ENCODE measurements at places on chromosomes 11 and 22.

DNA sequence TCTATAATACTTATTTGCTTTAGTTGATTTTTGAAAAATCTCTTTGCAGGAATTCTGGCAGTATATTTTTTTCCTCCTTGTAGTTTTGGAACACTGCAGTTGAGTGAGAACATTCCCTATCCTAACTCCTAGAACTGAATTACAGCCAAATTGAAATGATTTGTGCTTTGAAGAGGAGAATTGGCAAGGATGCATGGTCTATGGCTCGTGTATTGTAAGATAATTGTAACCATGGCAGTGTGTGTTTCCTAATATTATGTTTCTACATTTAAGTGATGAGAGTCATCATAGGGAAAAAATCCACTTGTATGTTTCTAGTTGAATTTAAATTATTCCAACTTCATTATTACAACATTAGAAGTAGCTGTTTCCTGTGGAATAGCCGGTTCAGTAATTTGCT, 80.9 kb upstream of the MYO18B start:
- no peak for DNase-seq

- DNase-seq = no peak
Observed at GRCh38 chr11:64609436-64610047, 18.5 kb downstream of the SLC22A12 start.

DNA sequence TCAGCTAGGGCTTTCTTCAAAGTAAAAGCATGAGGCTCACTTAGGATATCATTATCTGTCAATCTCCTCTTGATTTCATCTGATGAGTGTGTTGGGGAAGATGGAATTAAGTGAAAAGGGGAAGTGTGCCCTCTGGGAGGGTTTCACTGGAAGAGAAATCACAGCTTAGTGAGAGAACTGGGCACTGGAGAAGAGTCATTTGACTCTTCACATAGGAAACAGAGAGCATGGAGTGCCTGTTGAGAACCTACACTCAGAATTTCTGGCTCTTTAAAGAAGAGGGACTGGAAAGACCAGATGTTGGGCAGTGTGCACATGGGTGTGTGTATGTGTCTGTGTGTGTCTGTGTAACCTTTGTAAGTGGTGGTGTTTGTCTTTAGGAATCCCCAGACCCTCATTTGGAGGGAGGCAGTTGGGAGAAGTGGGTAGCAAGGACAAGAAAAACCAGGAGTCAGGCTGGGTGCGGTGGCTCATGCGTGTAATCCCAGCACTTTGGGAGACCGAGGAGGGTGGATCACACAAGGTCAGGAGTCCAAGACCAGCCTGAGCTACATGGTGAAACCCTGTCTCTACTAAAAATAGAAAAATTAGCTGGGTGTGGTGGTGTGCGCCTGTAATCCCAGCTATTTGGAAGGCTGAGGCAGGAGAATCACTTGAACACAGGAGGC, 10.0 kb downstream of the STX3 start:
- no peak for DNase-seq

- no peak for DNase-seq
Observed at GRCh38 chr22:19019679-19020032, 83.6 kb upstream of the PRODH start.

DNA sequence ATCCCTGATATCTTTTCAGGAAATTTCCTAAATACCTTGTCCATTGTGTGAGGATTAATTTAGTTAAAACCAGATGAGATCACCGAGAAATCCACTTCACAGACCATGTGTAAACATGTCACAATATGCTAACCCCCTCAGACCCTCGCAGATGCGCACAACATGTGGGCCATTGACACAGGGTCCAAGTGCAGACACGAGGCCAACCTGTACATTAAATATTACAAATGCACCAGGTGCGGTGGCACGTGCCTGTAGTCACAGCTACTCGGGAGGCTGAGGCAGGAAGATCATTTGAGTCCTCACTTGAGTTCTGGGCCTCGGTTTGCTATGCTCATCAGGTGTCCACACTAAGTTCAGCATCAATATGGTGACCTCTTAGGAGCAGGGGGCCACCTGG, 9.9 kb upstream of the TMPRSS4 start:
- no peak for DNase-seq

- no peak for DNase-seq
Observed at GRCh38 chr11:1890856-1891830, 552 bp downstream of the PRR33 start.

GRCh38 chr22:38842512-38843200, 1.2 kb downstream of the NPTXR start:
- no peak for DNase-seq

GRCh38 chr11:126305699-126306098, 1.8 kb downstream of the DCPS start:
- DNase-seq = no peak

DNA sequence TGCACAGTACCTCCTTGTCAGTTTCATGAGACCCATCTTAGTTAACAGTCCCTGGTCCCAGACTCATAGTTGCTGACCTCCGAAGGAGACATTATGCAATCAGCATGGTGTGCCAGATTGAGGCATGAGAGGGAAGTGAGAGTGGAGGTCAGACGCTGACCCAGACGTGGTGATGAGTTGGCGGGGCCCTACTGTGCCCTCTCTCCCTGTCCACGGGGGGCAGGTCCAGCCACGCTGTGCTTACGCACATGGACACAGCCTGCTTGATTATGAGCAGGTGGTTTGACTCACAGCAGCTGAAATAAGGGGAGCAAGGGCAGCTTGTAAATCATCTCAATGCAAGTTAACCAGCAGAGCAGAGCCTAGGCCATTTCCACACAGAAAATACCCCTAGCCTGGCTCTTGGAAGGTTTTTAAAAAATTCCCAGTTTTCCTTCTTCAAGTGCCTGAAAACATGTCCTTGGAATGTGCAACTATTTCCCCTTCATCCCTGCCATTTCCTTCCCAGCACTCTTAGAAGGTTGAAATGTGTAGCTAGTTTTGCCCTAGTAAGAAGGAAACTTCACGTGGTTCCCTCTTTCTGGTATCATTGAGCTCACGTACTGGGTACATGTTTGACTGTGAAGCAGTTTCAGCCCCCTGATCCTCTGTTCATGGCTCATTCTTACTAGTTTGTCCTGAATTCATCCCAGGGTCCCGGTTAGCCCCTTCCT, 122.6 kb upstream of the SORL1-AS1 start:
- no peak for DNase-seq

- DNase-seq = no peak
Observed at GRCh38 chr11:122275508-122275907, 159.5 kb upstream of the BLID start.

- DNase-seq = no peak
Observed at GRCh38 chr11:11519184-11519583, 102.6 kb downstream of the GALNT18 start.

- no peak for DNase-seq
Observed at GRCh38 chr11:99973993-99974392, 713.1 kb upstream of the ARHGAP42 start.

DNA sequence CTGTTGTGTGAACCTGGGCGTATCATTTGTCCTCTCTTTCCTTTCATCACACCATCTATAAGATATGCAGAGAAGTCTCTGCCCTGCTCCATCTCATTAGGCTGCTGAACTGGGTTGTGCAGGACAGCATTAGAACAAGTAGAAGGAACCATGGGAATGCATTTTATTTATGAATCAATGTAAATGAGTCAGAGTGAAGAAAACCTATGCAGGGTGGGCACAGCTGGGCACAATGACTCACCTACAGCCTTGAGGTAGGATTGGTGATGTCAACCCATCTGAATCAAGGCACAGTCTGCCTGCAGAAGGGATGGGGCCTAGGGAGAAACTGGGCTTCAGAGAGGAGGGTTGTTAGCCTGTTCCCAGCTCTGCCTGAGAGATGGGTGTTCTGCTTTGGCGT, 123.4 kb downstream of the CSNK2A3 start:
- DNase-seq = no peak

DNA sequence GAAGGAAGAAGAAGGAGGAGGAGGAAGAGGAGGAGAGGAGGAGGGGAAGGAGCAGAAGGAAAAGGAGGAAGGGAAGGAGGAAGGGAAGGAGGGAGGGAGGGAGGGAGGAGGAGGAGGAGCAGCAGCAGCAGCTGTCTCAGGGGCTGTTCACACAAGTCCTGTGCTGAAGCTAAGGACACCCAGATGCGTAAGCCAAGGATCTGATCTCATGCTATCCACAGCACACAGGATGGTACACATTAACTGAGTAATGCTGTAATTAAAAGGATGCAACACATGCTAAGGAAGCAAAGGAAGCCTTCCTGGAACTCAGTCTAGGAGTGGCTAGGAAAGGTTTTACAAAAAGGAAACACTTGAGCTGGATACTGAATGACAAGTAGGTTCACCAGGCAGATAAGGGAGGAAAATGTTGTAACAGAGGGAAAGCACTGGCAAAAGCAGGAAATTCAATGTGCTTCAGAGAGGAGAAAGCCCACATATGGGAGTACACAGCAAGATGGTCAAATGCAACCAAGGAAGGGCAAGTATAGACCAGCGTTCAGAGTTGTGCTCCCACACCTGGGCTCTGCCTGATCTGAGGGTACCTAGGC, 32.0 kb downstream of the TRIM66 start:
- DNase-seq = no peak

- DNase-seq = no peak
Observed at GRCh38 chr22:29265929-29266328, 1.9 kb downstream of the RHBDD3 start.

DNA sequence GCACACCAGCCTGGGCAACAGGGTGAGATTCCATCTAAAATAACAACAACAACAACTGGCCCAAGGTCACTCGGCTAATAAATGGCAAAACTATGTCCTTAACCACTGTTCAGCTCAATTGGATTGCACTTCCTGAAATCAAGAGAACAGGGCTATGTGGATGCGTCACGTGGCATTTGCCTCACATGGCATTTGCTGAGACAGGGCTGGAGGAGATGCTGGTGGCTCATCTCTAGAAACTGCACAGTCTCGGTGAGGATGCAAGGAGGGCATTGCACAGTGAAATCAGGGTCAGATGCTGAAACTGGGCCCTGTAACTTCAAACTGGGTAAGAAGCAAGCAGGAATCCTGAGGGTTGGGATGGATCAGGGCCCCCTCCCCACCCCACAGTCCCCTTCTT, 171.9 kb downstream of the BUD13 start:
- DNase-seq = no peak

GRCh38 chr11:16791191-16791961, 52.9 kb downstream of the C11orf58 start:
- DNase-seq = no peak

DNA sequence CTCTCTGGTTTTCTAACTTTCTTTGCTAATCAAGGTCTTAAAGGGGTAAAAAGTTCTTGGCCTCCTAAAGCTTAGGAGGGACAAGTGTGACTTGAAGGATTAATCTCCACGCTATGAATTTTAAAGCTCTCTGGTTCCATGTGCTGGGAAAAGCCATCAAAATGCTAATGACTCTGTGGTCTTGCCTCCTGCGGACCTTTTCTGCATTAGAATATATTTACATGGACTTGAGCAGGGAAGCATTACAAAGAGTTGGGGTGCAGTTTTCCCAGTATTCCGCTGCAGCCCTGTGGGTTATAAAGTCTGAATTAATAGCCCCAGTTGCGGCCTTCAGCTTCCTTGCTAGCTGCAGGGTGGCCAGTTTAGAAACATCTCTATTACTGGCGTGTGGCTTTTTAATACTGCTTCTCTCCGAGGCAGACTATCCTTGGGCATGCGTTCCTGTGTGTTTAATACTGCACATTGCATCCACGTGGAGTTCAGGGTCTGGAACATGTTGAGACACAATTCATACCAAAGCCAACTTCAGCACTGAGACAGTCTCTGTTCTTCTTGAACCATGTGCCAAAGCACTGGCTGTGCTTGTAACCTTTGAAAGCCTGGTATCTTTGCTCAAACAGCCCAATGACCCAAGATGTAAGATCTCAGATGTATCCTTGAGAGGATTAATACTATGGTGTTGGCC, 27.3 kb downstream of the TSPAN18 start:
- no peak for DNase-seq

DNA sequence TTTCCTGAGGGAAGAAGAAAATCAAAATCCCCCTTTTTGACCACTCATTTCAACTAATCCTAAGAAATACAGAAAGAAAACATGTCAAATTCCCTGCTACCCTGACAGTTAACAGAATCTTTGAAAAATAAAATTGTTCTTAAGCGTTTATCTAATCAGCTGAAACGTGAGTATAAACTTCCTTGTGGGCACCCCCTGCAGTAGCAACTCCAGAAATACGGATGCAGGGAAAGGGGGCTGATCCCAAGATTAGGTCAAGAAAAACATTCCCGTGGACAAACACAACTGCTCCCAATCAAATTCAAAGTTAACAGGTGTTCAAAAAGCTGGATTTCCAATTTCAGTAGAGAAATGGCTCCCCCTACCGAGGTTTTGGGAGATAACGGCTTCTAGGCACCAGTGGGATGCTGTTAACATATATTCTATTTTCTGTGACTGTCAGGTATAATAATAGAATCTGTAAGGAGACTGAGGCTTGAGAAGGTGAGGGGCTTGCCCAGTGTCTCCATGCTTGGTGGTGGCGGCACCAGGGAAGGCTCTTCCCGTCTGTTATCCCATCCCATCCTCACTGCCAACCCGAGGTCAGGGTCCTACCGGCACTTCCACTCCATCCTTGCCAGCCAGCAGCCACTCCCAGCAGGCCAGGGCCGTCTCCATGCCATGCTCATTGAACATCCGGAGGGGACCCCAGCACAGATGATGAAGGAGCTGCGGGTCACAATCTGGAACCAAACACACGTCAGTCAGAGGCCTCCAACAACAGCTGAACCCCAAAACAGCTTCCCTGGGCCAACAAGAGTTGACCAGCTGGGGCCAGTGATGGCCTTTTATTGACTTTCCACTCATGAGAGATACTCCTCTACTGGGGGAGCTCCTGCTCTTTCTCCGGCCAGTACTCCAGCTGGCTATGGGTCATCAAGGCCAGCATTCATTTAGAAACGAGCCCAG, 32.0 kb upstream of the SERPIND1 start:
- no peak for DNase-seq

DNA sequence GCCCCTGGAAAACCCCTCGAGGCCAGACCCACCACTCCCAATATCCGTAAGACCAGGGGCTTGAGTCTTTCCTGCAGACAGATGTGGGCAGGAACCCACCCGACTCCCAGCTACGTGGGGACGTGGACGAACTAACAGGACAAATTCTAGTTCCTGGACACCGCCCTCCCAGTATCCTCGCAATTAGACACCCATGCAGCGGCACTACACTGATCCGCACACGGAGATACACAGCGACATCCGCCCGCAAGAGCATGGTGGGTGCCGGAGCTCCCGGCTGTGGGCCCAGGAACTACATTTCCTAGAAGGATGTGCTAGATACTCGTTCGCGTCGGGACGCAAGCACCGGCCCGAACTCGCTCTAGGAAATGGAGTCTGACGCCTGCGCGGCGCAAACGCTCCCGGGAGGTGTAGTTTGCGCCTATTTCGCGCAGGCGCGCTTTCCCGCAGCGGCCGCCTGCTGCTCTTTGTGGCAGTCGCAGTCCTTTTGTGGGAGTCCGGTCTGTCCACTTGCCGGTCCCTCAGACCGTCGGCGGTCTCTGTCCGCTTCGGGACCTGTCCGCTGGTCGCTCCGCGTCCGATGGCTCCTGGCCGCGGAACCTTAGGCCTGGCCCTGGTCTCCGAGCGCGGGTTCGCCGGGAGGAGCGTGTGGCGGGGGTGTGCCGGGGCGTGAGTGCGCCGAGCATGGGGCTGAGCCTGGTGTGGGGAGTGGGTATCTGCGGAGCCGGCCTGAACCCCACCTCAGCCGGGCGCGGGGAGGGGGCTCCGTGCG, at the start of gene ZNF74:
ZNF74 (plus strand) TSS at position 447 of the 772 bp plus-strand sequence. CDS start 478 bp downstream, outside the sequence.
- DNase-seq = peak; percentile 75

Measured in activated T-helper 9 cell treated with anti-CD3 and anti-CD28 coated beads, Interleukin-2, amount 50 U/mL, for 16 hours (primary cell).